ENCODE measurements at places on chromosomes 6 and 20. TPM values are rescaled to one million over a fixed set of nuclear protein-coding genes. Genes with fewer than 3 reads are reported as not detected.

PSMF1 gene
- total RNA-seq: 140 TPM

PCNA gene
- total RNA-seq: 161 TPM

BPIFB1 gene
- not detected for total RNA-seq

TUBB1 gene
- total RNA-seq: not detected

SMPDL3A gene
- total RNA-seq: 4.1 TPM

CAP2 gene
- 18.0 TPM for total RNA-seq

COL11A2 gene
- 1.7 TPM for total RNA-seq

DOK5 gene
- 5.7 TPM for total RNA-seq

CNKSR3 gene
- 11.0 TPM for total RNA-seq

PAX1 gene
- total RNA-seq: not detected

ADGRB3 gene
- total RNA-seq: not detected

CAGE1 gene
- not detected for total RNA-seq

SPACA1 gene
- not detected for total RNA-seq

GRM1 gene
- not detected for total RNA-seq

POLR1C gene
- total RNA-seq: 46.0 TPM

CARMIL1 gene
- 8.8 TPM for total RNA-seq

IMPG1 gene
- total RNA-seq: not detected

PRRT1 gene
- 1.3 TPM for total RNA-seq

NRSN1 gene
- total RNA-seq: not detected

C6orf58 gene
- total RNA-seq: not detected

C6orf47 gene
- total RNA-seq: 15.0 TPM

KIF6 gene
- not detected for total RNA-seq

ENPP5 gene
- not detected for total RNA-seq

TFAP2C gene
- not detected for total RNA-seq

DEF6 gene
- total RNA-seq: 0.77 TPM

OR2W1 gene
- total RNA-seq: not detected

HAO1 gene
- not detected for total RNA-seq

TCP11 gene
- not detected for total RNA-seq

C4B gene
- total RNA-seq: 6.5 TPM

RBBP8NL gene
- total RNA-seq: not detected
